ENCODE measurements at places on chromosomes 12 and 14.

DNA sequence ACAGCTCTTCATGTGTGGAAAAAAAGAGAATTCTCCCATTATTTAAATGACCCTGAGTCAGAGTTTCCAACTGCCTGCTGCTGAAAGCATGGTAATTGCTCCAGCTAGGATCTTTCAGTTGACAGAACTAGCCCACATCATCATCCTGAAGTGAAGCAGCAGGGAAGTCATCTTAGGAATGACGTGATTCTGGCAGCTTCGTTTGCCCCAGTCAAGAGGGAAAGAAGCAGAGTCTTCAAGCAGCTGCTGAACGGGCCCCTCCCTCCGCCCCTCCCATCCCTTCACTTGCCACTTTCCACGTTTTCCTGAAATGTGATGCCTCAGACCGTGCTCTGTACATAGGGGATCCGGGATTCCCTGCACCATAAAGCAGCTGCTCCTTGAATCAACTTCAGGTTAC, 455.0 kb upstream of the TMEM132C start:
- peak; percentile 30 for DNase-seq

DNA sequence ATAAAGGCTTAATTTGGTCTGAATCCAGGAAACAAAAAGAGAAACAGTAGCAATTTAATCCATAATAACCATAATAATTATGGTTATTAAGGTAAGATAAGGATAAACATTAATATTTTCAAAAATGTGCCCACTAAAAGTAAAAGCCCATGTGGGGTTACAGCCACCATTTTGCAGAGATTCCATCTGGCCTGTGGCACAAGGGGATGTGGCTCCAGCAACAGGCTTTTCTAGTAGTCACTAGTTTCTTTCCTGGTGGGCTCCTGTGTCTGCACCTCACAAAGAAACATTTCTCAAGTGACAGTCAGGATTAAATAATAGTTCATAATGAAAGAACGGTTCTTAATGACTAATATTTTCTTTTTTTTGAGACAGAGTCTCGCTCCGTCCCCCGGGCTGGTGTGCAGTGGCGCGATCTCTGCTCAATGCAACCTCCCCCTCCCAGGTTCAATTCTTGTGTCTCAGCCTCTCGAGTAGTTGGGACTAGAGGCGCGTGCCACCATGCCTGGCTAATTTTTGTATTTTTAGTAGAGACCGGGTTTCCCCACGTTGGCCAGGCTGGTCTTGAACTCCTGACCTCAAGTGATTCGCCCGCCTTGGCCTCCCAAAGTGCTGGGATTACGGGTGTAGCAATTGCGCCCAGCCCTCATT, 32.2 kb downstream of the GPR19 start:
- no peak for DNase-seq

GRCh38 chr12:124044809-124045321, 71.8 kb downstream of the ZNF664 start:
- DNase-seq: no peak

GRCh38 chr14:66701813-66702212, 193.9 kb downstream of the GPHN start:
- DNase-seq: no peak

- no peak for DNase-seq
Observed at GRCh38 chr12:121925358-121925695, 6.9 kb downstream of the CFAP251 start.

DNA sequence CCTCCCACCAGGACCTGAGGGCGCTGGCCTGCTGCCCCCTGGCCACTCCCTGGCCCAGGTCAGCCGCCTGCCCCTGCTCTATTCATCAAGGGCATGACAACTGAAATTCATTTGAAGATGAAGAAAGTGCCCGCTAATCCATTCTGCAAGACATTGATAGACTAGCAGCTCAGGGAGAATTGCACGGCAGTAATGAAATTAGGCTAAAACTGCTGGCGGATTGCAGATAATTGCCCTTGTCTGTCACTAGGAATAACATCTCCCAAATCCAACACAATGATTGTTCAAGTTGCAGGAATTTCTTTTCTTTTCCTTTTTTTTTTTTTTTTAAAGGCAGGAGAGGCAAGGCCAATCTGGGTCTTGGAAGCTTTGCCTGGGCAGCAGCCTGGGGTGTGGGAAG, 44.5 kb downstream of the MVK start:
- DNase-seq: no peak

DNA sequence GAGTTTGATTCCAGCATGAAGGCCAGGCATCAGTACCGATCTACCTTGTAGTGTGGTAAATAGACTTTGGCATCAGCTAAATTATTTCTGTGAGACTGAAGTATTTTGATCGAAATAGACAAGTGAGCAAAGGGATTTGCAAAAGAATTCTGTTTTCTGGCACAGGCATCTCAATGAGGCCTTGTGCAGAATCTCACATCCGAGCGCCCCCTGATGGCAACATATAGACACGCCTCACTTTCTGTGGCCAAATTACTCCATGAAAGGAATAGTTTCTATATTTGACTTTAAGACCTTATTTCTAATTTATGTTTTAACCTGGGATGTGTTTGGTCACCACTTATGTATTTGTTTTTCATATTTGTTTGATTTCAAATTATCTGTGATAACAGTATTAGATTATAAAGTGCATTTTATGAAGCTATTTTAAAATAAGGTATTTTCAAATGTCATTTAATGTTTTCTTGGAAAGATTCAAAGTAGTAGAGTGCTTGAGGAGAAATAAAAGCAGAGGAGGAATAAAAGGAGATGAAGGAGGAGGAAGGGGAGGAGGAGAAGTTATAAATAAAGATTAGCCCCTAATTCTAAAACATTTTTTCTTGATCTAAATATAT, 731.9 kb downstream of the NRXN3 start:
- DNase-seq: peak; percentile 5

DNA sequence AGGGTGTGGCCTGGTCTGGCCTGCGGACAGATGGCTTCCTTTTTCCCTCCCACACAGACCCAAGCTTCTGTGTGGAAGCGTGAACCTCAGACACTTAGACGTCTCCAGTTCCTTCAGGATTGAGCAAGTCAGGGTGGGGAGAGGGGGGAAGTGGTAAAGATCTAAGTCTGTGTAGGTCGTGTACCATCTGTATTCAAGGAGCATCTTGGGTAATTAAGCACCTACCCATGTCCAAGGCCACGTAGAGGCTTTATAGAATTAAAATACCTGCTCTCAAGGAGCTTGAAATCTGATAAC, 1.7 kb downstream of the AVIL start:
- peak; percentile 71 for DNase-seq

DNA sequence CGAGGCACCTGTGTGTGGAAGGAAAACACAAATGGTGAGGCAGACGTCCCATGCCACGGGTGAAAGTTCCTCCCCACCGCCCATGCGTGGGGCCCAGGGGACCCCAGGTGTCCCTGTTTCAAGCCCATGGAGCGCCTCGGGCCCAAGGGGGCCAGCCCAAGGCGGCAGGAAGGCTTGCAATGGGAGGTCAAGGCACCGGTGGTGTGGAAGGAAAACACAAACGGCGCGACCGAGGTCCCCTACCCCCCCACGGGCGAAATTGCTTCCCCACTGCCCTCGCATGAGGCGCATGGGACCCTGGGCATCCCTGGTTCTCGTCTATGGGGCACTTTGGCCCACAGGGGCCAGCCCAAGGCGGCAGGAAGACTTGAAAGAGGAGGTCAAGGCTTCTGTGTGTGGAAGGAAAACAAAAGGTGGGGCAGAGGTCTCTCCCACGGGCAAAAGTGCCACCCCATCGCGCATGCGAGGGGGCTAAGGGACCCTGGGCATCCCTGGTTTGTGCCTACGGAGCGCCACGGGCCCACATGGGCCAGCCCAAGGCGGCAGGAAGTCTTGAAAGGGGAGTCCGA, 379.4 kb downstream of the ALG10 start:
- DNase-seq: no peak

- DNase-seq: peak; percentile 83
Observed at GRCh38 chr12:124927201-124928094, 13.0 kb upstream of the UBC start.

GRCh38 chr12:49388682-49389386, 21.6 kb downstream of the SPATS2 start:
- DNase-seq: no peak

- no peak for DNase-seq
Observed at GRCh38 chr12:126588586-126589249, 1523.5 kb downstream of the AACS start.

DNA sequence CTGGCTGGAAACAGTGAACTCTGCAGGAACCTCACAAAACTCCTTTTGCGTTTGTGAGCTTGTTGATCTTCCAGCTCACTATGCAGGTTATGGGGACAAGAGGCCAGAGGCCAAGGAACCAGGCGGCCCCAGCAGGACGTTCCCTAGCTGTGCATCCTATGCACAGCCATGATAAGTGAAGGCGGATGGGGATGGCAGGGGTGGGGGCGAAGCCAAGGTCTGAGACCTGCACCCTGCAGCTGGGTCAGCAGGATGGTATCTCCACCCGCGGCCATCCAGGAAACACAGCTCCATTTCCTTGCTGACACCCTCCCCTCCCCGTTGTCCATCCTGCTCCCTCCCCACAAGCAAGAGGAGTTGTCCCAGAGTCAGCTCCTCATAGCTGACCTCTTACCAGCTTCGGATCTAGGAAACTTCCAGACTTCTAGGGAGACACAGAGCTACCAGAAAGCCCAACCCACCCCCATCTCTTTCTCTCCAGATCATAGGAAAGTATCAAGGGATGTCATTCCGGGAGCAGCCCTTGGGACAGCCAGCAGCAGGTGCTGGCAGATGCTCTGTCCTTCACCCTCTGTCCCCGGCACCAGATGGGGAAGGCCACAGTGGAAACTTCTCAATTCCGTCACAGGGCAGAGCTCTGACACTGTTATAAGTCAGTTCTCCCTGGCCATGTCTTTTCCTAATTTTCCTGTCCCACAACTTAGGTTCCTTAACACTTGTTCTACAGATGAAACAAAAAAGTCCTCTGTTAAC, 9.4 kb downstream of the ZBTB39 start:
- DNase-seq: no peak

GRCh38 chr12:93723568-93723930, 46.4 kb downstream of the CRADD start:
- DNase-seq: no peak

DNA sequence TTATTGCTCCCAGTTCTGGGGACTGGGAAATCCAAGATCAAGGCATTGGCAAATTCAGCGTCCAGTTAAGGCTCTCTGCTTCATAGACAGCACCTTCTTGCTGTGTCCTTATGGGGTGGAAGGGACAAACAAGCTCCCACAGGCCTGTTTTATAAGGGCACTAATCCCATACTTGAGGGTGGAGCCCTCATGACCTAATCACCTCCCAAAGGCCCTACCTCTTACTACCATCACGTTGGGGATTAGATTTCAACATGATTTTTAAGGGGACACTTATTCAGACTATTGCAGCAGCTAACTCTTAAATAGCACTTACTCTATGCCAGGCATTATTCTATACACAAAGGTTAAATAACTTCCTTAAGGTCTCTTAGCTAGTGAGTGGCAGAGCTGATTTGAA, 17.3 kb downstream of the TOGARAM1 start:
- DNase-seq: no peak

DNA sequence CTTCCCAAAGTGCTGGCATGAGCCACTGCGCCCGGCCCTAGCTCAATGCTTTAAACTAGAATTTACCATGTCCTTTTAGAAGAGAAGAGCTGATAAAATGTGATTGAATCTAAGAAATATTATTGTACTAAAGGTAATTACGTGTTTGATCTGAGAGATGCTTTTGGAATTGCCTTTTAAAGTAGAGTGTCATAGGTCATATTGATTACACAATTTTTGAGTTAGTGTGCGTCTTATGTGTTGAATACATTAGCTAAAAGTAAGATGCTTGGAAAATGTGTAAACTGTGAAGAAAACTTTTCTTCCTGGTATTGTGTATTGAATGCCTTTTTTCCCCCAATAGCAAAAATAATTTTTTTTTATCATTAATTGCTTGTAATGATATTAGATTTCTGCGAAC, 41.7 kb downstream of the MIA2 start:
- DNase-seq: no peak

DNA sequence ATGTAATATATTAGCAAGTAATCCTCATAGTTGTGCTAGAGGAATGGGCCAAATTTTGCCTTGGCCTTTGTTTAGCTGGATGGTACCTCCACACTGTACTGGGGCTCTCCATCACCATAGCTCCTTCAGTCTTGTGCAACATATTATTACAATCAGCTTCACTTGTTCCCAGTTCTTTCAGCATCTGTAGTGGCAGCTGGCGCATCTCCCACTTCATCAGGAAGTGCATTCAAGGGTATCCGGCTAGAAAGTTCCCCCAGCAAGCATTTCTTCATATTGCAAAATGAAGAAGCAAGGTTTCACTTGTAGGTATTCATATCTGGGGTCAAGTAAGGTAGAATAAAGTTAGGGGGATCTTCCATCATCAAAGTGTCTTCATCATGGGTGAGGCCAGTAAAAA, 123.7 kb downstream of the IGF1 start:
- no peak for DNase-seq

DNA sequence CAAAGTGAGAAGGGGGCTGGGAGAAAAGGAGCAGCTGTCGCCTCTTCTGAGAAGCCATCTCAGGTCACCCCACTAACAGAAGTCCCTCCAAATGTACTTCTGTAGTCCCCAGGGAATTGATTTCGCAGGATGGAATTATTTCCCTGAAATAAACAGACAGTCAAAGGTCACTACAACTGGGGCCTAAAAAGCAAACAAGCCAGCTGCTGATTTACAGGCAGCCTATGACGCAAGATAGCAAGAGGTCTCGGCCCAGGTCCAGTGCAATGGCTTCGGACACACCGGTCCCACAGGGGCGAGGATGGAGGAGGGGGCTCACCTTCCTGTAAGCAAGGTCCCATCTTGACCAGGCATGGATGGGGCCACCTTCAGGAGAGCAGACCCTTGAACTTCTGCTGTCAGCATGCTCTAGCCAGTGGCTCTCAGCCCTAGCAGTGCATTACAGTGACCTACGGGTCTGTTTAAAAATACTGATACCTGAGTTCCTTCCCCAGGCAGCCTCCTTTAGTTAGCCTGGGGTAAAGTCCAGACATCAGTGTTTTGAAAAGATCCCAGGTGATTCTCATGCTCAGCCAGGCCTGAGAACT, 18.1 kb downstream of the NUAK1 start:
- no peak for DNase-seq

- no peak for DNase-seq
Observed at GRCh38 chr14:84107835-84108343, 1422.1 kb upstream of the FLRT2 start.

- DNase-seq: no peak
Observed at GRCh38 chr12:40028296-40028695, 77.6 kb downstream of the SLC2A13 start.

- no peak for DNase-seq
Observed at GRCh38 chr12:28425526-28425925, 235.3 kb downstream of the CCDC91 start.

GRCh38 chr14:55434805-55435174, 5.6 kb downstream of the TBPL2 start:
- DNase-seq: no peak

GRCh38 chr12:105922670-105923102, 216.1 kb downstream of the NUAK1 start:
- DNase-seq: peak; percentile 92

GRCh38 chr12:42961395-42961794, 371.8 kb upstream of the PRICKLE1 start:
- peak; percentile 46 for DNase-seq

DNA sequence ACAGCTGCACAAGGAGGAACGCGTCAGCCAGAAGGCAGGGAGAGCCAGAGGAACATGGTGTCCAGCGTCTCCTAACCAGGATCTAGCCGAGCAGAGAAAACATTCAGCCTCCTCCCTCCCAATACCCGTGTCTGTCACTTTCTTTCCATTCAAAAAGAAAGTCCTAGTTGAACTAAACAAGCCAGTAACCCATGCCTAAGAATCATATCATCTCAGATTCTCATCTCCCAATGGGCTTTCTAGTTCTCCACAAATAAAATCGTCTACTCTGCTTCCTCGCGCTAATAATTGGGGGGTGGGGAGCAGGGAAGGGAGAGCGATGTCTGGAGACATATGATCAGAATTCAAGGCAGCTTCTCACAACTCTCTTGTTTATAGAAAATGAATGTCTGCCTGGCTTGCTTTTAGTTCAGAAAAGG, 7.4 kb downstream of the NKX2-1 start:
- DNase-seq: no peak
